ENCODE measurements at places on chromosomes 7 and 10.

GRCh38 chr10:88216976-88217375 is 353.6 kb downstream of the PTEN start:
- DNase-seq, result no peak

DNA sequence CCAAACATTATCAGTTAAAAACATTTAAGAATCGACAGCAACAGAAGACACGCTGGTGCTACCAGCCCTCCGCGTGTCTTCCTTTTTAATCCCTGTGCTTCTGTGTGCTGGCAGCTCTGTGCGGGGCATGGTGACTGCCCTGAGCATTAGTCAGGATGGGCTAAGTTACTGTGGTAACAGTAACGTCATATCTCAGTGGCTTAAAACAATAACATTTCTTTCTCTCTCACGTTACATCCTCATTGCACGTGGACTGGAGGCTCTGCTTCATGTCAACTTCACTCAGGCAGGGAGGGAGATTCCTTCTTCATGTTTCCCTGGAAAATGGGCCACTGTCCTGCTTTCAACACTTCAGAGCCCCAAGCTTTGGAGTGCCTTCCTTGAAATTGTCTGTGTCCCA is 378.5 kb downstream of the CCSER2 start:
- no peak for DNase-seq

- no peak for DNase-seq
These were observed 145.2 kb downstream of the ARID5B start for GRCh38 chr10:62046522-62047227.

DNA sequence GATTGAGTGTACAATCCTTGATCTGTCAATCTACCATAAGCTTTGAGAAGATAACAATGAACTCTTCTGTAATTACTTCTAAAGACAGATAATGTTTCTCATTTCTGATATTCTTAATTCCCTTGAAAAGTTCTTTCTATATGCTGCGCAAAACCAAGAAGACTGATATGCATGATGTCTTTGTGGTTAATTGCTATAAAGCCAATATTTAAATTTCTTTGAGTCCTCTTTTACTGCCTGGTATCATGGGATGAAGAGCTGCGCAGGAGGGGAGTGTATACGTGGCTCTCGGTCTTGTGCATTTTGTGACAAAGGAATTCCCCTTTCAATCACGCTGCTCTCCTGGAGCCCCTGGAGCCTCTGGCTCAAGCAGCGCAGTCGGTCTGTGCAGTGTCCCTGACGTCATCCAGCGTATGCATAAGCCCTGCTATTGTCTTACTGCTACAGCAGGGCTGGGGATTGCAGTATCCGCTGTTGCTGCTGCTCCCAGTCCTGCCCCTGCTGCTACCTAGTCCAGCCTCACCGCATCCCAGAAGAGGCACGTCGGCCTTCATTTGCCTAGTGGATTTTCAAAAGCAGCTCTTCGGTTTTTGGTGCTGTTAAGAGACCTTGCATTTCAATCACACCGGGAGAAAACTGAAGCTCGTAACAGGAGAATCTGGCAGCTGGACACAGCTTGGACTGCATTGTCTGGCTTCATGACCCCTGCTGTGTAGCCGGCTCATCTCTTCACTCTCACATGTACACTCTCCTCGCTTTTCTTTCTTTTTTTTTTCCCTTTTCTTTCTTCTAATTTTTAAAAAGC is 66.7 kb downstream of the ST7 start:
- peak; percentile 82 for DNase-seq

DNA sequence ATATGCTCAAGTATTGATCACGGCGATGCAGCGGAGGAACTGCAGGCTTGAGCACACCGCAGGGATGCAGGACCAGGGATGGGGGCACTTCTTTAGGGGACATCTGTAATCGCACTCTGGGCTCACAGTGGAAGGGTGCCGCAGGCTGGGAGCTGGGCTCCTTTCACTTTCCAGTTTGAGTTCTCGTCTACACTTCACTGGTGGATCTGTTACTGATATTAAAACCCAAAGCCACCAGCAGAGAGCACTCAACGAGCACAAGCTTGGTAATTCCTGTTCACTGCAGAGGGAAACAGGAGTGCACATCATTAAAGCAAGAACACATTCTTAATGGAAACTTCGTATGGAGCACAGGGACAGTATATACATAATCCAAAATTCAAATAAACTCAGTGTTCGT is 91.3 kb downstream of the PARD3 start:
- no peak for DNase-seq

- DNase-seq, result no peak
These were observed 13.1 kb downstream of the BMS1 start for GRCh38 chr10:42795701-42796100.

- DNase-seq, result no peak
These were observed 34.1 kb upstream of the NPFFR1 start for GRCh38 chr10:70317943-70318318.

DNA sequence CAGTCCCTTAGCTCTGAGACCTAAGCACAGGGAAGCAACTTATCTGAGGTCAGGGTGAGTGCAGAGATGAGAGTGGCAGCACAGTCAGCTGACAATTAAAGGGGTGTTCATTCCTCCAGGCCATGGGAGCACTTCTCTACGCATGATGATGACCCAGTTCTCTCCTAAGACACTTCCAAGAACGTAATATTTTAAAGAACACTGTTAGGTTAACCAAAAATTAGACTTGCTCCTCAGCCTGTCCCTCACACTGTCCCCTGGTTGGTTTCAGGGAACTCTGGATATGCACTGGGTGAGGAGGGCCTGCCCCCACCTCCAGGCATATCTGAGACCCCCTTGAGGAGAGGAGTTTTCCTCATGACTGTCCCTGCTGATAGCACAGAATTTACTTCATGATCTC is 767.5 kb downstream of the GRID1 start:
- DNase-seq, result no peak

DNA sequence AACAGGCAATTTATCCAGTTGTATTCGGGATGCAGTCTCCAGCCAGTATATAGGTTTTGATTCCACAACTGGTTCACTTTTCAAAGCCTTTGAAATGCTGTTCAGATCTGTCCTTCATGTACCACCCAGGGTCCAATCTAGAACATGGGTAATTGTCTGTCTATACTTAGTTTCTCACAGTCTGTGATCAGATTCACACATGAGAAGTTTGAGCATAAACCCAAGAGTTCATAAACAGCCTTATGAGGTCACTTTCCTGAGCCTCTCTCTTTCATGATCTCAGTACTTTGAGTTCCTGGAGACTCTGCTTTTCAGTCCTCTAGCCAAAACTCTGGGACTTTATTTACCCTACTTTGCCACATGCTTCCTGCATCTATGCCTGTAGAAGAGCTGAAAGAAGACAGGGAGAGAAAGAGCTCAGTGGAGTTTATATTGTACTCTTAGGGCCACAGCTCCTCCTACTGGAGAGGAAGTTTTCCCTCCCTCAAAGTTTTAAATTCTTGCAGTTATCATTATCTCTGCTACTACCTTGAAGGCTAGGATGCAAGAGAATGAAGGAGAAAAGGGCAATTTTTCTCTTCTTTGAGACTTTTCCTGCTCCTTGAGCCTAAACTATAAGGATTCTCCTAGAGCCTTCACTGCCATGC is 172.0 kb downstream of the ZEB1 start:
- DNase-seq, result no peak

DNA sequence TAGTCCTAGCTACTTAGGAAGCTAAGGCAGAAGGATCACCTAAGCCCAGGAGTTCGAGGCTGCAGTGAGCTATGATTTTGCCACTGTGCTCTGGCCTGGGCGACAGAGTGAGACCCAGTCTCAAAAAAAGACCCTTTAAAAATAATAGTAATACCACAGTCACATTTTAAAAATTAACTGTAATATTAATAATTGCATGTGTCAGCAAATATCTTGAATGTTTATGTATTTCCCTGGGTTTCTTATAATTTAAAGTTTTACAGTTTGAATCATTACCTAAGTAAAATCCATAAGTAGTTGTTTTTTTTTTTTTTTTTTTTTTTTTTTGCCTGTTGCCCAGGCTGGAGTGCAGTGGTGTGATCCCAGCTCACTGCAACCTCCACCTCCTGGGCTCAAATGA is 69.2 kb downstream of the LYZL2 start:
- DNase-seq, result no peak

GRCh38 chr7:38822549-38822948 is 86.4 kb downstream of the VPS41 start:
- no peak for DNase-seq

DNA sequence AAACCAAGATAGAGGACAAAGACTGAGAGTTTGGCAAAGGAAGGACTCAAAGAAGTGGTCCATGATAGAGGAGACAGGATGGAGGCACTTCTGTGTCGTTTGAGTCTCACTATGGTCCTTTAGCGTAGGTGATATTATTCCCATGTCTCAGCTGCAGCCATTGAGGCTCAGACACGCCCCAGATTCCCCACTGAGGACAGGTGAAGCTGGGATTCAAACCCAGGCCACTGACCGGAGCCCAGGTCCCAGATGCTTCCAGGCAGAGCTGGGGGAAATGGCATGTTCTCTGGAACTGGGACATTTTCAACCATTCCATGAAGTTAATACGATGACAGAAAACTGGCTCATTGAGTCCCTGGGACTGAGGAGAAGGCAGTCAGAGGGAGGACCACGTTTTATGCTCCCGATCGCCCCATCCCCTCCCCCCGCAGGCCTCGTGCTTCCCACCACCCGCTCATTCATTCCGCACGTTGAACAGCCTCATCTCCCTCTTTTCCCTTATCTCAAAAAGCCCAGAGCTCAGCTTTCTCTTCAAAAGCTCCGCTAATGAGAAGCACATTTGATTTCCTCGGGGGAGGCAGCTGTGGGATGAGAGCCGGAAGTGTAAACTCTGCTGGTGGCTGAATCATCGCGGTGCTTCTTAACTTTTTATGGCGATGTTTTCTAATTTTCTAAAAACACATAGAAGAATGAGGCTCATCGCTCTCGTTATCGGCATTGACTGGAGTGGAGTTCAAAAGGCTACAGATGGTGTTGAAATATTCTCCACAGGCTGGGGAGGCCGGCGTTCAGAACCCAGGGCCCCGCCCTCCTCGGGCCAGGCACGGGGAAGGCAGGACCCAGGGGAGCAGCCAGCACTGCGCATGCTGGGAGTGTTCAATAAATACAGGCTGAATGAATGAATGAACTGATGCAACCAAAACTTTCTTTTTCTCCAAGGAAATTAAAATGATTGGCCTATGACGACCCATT is 64.0 kb downstream of the OAT start:
- DNase-seq, result no peak

- no peak for DNase-seq
These were observed 8.4 kb downstream of the CPA1 start for GRCh38 chr7:130388671-130389070.

DNA sequence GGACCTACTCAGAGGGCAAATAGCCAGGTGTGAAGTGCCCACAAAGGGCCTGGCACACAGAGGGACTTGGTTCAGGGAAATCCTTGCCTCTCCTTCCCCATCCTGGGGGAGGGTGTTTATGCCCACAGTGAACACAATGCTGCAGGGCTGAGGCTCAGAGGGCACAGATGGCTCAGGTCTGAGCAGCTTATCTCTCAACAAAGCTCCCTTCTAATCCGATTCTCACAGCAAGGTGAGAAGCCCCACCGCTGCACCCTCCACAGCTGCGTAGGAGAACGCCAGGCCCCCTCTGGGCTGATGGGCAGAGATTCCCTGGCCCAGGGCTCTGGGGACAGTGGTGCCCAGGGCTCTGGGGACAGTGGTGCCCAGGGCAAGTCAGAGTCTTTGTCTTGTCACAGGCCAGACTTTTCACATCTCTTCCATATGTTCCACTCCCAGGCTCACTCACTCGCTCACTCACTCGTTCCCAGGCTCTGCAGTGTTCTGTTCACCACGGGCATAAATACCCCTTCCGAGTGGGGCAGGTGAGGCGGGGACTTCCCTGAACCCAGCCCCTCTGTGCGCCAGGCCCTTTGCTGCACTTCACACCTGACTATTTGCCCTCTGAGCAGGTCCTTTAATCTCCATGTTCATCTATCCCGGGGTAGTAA is 8.7 kb upstream of the CDHR1 start:
- no peak for DNase-seq

DNA sequence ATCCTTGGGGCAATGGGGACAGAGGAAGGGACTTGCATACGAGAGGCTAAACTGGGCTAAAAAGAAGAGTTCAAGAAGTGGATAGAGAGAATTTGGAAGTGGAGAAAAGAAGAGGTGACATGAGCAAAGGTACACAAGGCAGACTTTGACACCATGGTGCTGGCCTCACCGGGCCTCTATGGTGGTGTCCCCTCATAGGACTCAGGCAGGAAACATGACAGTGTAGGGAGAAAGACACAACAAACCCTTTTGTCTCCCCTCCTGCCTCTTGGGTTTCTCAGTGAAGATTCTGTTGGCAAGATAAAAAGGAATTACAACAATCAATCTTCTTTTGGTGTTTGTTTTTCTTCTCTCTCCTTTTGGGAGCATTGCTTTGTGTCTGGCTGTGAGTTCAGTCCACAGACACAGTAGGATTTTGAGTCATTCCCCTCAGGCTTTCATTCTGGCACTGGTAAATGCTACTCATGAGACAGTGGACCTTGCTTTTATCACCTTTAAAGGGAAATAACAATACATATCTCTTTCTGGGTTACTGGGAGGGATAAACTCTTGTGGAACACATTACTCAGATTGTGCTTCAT is 827.7 kb downstream of the TNS3 start:
- DNase-seq, result no peak

GRCh38 chr7:112248598-112248997 is 42.1 kb downstream of the ZNF277 start:
- DNase-seq, result no peak

- no peak for DNase-seq
These were observed 6.6 kb upstream of the GIMAP7 start for GRCh38 chr7:150507947-150508602.
